ENCODE measurements at places on chromosomes 11 and 22. TPM values are rescaled to one million over a fixed set of nuclear protein-coding genes. Genes with fewer than 3 reads are reported as not detected.

DNA sequence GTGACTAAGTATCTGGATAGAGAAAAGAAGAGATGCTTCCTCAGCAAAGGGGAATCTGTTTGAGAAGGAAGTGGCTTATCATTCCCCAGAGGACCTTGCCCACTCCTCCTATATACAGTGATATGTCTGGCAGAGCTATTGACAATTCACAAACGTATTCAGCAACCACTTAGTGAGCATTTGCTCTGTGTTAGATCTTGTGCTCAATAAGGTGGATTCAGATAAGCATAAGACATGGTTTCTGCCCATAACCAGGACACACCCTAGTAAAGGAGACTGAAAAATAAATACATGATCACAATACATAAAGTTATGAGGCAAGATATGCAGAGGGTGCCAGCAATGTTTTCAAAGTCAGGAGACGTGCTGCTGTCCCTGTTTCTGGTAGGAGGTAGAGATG is 1.4 kb downstream of the TMEM9B start:
- DNase-seq, result no peak

GRCh38 chr11:128324051-128324481 is 263.3 kb downstream of the ETS1 start:
- DNase-seq, result peak; percentile 78

Gene ARRB1
- total RNA-seq, result 37.2 TPM

Gene VSIG10L2
- not detected for total RNA-seq

GRCh38 chr22:50502628-50503474 is 4.7 kb downstream of the LMF2 start:
- no peak for DNase-seq

- DNase-seq, result no peak
These were observed 24.9 kb downstream of the IMMP1L start for GRCh38 chr11:31484497-31484896.

Gene ARFIP2
- 61.9 TPM for total RNA-seq

Gene TMPRSS5
- total RNA-seq, result 0.86 TPM

DNA sequence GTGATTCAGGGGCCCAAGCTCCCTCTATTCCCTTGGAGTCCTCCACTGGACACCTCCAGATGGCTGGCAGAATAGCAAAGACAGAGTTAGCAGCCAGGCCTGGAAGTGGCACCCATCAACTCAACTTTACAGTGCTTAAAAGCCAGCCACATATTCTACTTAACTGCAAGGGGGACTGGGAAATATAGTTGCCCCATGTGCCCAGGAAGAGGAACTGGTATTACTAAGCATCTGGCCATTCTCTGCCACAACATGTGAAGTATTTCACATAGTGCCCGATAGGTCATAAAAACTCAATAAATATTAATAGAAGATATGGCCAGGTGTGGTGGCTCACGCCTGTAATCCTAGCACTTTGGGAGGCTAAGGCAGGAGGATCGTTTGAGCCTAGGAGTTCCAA is 5.5 kb upstream of the IL10RA start:
- no peak for DNase-seq

Gene KDM4E
- total RNA-seq, result not detected

DNA sequence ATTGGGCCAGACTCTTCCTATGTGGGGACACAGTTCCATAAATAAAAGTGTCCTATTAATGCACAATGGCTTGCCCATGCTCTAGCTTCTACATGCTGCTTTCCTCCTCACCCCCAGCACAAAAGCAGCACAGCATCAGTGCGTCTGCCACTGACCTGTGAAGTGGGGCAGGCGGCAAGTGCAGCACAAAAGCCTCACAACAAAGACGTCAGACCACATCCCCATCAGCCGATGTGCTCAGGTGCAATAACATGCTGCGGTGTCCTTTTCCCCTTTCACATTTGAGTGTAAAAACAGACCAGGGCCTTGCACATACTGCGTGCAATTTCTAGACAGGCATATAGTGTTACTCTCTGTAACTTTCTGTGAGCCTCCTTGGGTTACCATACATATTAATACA is 12.8 kb downstream of the DKK3 start:
- DNase-seq, result peak; percentile 25
